ENCODE measurements at places on chromosomes 2 and 18.
A peak's percentile ranks its signal among the peaks of the same experiment; 100 is the strongest.

DNA sequence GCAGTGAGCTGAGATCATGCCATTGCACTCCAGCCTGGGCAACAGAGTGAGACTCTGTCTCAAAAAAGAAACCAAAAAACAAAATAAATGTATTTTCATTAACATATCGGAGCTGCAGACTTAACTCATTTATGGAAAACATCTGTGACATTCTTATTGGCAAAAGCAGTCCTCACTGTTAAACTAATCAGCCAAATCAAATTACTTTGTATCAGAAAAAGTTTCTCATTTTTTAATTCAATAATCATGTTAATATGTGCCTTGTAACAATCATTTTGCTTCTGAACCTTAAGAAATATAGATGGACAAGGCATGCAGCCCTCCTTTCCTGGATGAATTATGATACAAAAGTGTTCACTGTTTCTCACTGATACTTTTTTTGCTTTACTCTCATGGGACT, 18.0 kb upstream of the TP53I3 start:
- no peak for DNase-seq

DNA sequence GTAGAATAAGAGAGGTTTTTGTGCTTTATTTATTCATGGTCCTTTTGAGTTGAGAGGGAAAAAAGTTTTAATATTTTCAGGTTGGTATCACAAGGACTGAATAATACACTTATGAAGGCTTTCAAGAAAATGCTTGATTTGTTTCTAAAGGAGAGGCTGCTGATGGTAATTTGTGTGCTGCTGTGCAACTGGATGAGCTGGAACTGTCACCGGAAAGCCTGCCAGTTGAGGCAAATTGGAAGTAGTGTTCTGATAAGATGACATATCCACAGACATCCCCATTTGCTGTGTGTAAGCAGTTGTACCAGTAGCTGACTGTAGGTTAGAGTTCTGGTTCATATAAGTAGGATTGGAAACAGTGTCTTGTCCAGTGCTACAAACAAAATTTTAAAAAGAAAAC, 21.6 kb upstream of the CACNB4 start:
- no peak for DNase-seq

DNA sequence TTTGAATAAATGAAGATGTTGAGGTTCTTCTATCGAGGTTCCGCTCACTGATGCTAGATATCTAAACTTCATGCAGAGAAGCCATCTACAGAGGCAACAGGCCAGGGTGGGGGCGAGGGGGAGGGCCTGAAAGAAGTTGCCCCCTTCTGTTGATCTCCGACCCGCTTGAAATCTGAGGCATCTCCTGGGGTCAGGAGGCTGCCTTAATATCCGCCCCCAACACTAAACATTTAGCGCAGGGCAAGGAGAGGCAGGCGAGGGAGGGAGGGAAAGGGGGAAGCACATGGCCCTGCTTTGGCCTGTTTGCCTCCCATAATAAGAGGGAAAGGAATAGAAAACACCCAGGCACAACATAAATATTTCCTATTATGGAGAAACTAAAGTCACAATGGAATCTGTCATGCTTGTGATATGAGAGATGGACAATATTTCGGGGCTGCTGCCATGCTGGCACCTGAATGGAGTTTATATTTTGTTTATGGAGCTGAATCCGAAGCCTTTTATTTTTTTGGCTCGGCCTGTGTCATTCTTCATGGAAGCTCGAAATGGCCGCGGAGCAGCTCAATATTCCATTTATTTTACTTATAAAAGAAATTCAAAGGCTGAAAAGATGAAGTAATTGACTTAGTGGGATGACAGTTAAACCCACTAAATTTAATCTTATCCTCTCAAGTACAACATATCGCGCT, 221.1 kb downstream of the INSIG2 start:
- DNase-seq = peak; percentile 86

DNA sequence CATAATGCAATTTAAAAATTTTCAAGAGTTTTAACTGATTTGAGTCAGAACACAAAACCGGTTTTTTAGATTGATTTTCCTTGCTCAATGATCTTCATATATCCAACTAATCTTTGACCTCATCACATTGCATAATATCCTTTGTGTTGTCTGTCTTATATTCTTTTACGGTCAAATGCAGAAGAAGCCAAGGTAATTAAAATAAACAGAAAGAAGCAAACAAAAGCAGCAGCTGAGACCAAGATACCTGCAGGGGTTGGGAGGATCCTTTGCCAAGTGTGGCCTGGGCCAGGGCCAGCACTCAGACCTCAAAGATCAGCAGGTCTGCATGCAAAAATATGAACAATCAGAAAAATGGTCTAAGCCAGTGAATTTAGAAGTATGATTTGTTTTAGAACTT, 428.9 kb upstream of the NETO1 start:
- DNase-seq = no peak

- DNase-seq = no peak
These were observed 834.5 kb upstream of the SALL3 start for GRCh38 chr18:78145096-78145495.

DNA sequence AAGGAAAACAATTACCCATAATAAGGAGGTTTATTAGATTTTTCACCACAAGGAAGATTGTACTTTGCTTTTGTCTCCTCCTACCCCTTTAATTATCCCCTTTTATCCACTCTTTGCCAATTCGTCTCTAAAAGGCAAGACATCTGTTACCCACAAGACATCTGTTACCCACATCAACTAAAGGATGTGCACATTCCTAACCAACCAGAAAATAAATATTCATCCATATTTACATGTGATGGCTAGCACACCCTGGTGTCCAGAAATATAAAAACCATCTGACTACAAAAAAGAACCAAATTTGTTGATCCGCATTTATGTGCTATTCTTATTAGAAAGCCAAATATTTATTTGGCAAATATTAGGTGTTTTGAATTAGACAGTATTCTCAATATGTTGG, 35.7 kb downstream of the ACVR1C start:
- DNase-seq = peak; percentile 38

- DNase-seq = no peak
These were observed 352.1 kb upstream of the ZNF521 start for GRCh38 chr18:25704071-25704470.

- DNase-seq = no peak
These were observed 30.2 kb upstream of the ITPRID2 start for GRCh38 chr2:181861379-181861778.

DNA sequence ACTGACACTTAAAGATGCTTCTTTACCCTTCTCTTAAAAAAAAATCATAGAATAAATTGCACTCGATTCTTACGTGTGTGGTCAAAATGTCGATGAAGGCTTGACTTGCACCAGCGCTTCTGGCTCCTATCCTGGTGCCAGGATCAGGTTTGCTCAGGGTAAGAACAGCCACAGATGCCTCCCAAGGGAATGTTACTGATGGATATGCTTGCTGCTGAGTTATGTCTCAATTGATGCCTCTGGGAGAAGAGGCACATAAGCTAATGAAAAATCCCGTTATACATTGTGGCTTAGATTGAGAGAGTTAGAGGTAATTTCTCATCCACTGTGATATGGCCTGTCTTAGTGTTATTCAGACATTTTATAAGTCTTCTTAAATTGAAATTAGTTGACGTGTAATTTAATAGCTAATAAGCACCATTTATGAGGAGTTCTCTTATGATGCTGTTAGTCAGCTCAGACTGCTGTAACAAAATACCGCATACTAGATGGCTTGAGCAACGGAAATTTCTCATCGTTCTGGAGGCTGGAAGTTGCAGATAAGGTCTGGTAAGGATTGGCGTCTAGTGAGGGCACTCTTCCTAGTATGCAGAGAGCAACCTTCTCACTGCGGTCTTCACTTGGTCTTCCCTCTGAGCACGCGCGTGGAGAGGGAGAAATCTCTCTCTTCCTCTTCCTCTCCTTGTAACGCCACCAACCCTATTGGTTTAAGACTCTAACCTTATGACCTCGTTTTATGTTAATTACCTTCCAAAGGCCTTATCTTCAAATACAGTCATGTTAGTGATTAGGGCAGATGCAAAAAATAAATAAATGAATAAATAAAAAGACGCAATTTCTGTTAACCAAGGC, 116.6 kb upstream of the NOSTRIN start:
- peak; percentile 51 for DNase-seq

DNA sequence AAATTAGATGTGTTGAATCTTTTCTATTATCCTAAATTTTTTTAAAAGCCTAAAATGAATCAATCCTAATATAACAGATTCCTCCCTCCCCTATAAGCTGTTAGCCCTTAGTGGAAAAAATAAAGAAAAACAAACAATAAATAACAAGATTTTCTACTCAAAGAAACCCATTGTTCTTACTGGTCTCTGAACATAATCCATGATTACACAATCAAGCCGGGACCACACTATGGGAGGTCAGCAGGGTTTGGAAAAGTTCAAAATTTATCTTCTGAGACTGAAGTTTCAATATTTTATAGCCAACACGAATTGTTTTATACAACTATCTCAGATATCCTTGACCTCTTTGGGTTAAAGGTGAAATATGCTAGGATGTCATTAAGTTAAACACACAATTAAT, 57.9 kb downstream of the DPP4 start:
- DNase-seq = no peak

DNA sequence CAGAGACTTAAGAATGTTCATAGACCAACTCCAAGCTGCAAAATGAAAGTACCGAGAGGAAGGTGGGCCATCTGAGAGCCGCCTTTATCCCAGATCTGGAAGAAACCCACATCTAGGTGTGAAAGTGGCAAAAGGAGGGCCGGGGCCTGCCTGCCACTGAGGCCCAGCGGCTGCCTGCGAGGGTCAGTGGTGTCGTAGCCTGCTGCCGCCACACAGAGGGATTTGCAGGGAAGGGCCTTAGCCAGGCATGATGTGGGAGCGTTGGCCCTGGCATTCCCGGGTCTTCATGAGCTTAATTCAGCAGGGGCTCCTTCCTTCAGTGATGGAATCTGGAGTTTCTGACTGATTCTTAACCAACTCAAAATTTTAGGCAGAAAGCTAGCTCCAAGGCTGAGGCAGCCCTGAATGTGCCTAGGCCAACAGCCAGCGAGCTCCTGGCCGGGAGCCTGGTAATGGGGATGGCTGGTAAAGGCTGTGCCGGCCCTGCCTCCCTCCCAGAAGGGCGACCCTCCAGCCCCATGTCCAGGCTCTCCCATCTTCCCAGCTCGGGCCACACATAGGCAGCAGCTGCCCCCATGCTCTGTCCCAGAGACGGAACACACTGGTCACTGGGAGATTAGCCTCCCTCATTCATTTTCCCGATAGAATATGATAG, 230.1 kb downstream of the AGAP1 start:
- DNase-seq = no peak

DNA sequence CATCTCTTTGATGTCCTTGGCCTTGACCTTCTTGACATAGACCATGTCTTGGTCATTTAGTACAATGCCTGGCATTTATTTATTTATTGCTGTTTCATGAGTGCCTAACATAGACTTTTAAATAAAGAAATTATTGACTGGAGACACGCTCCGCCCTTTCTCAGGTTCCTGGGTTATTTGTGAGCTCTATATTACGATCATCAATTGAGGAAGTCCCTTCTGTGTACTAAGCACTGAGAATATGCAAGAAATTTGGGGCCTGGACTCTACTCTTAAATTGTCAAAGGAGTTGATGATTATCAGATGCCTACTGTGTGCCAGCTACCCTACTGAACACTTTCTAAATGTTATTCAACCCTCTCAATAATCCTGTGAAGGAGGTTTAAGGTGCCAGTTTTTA, 19.7 kb upstream of the TET3 start:
- DNase-seq = no peak

GRCh38 chr2:24082787-24083566, 1.7 kb downstream of the TP53I3 start:
- no peak for DNase-seq

- DNase-seq = peak; percentile 98
These were observed at the start of gene PSMD1 for GRCh38 chr2:231056453-231057416. Gene PSMD1, plus strand, starts transcription at chr2:231056867. Its CDS starts 159 bp downstream, at chr2:231057026.
